ENCODE measurements at places on chromosomes 7 and 10.

DNA sequence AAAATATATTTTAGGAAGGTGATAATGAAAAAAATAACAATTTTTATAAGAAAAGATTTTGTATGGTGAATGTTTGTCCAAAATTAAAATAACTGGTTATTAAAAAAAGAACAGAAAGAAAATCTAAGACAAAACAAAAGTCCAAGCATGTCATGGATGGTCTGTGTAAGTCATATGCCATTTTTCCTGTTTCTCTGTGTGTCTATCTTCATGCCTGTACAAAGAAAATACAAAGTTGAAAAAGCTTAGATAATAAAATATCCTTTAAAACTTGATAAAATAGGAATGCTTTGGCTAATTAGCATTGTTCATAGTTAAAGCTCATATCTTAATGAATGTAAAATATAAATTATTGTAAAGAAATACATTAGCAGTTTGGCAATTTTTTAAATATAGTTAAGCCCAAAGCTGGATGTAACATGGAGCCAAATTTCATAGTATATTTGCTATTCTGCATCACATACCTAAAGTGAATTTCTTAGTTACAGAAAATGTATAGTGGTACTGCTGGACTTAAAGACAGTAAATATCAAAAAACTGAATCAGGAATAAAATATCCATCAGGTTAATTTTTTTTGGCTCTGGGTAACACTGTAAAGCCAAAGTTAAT is 661.1 kb downstream of the PCDH15 start:
- DNase-seq = no peak
- H3K27ac ChIP-seq = no peak overlapping the region
- no peaks in the 10 kb centered on the region for H3K27me3 ChIP-seq
- no peak overlapping the region for H3K4me3 ChIP-seq
- no peaks in the 10 kb centered on the region for H3K4me1 ChIP-seq

GRCh38 chr7:28688651-28689050 is 269.5 kb downstream of the TRIL start:
- no peak for DNase-seq
- peaks cover 14% of the 10 kb centered on the region for H3K4me1 ChIP-seq
- peak overlapping the region; percentile 80 for H3K27ac ChIP-seq
- H3K36me3 ChIP-seq = no peaks in the 10 kb centered on the region

GRCh38 chr10:95564291-95564690 is 3.1 kb upstream of the SORBS1 start:
- no peak for DNase-seq
- no peaks in the 10 kb centered on the region for H3K27me3 ChIP-seq
- no peak overlapping the region for H3K27ac ChIP-seq
- no peaks in the 10 kb centered on the region for H3K36me3 ChIP-seq

- no peaks in the 10 kb centered on the region for H3K27me3 ChIP-seq
- H3K36me3 ChIP-seq = peaks cover 67% of the 10 kb centered on the region
- no peak overlapping the region for H3K4me3 ChIP-seq
These were observed 12.2 kb downstream of the AQP1 start for GRCh38 chr7:30923774-30924413.

DNA sequence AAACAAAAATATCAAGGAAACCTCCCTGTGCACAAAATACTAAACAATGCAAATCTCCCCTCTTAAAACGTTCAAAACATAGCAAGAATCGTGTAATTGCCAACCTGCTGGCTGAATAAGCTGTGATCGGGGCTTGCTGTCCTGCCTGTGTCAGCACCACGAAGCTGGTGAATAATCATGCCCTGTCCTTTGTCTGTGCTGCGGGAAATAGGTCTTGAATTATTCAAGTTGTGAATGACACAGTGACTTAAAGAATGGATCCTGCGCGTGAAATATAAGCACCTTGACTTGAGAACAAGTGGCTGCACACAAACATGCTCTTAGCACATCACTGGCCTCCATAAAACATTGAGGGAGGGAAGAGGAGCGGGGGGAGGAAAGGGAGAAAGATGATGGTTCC is 130.2 kb downstream of the OAT start:
- H3K36me3 ChIP-seq = no peaks in the 10 kb centered on the region
- H3K27me3 ChIP-seq = no peaks in the 10 kb centered on the region
- DNase-seq = peak; percentile 16

DNA sequence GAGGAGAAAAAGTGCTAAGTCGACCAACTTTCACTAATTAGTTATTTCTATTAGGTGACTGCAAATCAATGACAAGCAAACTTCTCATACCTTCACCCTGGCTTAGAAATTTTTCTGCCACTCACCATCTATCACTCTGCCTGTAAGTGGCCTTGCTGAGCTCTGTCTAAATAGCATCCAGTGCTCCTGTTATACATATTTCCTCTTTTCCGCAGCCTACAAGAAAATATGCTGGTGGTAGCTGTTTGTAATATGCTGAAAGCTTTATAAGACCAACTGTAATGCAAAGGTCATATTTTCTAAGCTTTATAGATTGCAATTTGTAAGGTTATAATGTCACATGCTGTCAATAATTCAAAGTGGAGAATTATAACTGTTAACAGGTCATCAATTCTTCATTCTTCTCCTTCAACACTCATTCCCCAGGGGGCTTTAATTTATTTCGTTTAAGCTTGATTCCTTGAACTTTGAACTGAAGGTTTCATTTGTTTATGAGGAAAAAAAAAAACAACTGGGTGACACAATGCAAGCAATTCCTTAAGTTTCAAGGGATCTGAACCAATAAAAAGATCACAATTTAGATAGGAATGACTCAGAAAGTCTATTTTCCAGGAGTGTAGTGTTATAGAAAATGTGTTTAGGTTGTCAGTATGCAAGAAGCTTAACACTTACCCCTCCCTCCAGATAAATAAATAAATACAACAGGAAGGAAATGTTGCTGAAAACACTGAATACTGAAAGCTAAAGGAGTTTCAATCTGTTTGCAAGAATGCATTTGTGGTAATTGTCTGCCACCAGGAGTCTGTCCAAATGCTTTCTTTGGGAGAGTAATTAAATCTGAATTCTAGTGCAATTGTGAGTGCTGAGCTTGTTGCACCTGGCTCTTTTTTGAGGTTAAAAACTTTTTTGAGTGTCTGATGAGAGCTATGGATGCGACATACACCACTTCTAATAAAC is 183.7 kb downstream of the SORCS1 start:
- H3K27me3 ChIP-seq = no peaks in the 10 kb centered on the region
- H3K27ac ChIP-seq = no peak overlapping the region
- H3K4me1 ChIP-seq = no peaks in the 10 kb centered on the region
- H3K4me3 ChIP-seq = no peak overlapping the region
- no peak for DNase-seq
- H3K36me3 ChIP-seq = no peaks in the 10 kb centered on the region

- no peaks in the 10 kb centered on the region for H3K4me1 ChIP-seq
- no peaks in the 10 kb centered on the region for H3K27me3 ChIP-seq
- no peak overlapping the region for H3K27ac ChIP-seq
- no peak for DNase-seq
- no peak overlapping the region for H3K4me3 ChIP-seq
These were observed 1042.9 kb downstream of the GATA3 start for GRCh38 chr10:9097206-9097990.

GRCh38 chr10:77156406-77156879 is 481.2 kb downstream of the KCNMA1 start:
- H3K36me3 ChIP-seq = no peaks in the 10 kb centered on the region
- H3K27me3 ChIP-seq = no peaks in the 10 kb centered on the region

- no peak overlapping the region for H3K27ac ChIP-seq
- H3K27me3 ChIP-seq = no peaks in the 10 kb centered on the region
- no peaks in the 10 kb centered on the region for H3K36me3 ChIP-seq
- no peak for DNase-seq
- H3K4me3 ChIP-seq = no peak overlapping the region
- H3K4me1 ChIP-seq = no peaks in the 10 kb centered on the region
These were observed 98.5 kb downstream of the ARHGAP22 start for GRCh38 chr10:48506147-48506917.

DNA sequence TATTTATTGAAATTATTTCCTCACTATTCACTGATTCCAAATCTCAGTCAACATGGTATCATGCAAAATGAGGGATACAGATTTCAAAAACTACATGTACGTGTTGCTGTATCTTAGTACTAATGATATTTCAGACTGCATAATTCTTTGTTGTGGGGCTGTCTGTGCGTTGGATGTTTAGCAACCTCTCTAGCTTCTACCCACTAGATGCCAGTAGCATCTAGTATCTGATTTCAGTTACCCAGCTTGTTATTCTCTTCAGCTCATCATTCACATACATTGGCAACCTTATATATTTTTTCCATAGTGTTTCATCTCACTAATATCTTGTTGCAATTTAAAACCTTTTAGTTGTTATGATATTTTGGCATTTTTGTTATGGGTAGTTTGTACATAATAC is 22.5 kb upstream of the WASL start:
- H3K4me1 ChIP-seq = no peaks in the 10 kb centered on the region
- no peak overlapping the region for H3K4me3 ChIP-seq
- H3K27ac ChIP-seq = no peak overlapping the region
- no peaks in the 10 kb centered on the region for H3K27me3 ChIP-seq
- no peak for DNase-seq

- no peaks in the 10 kb centered on the region for H3K4me1 ChIP-seq
- no peak overlapping the region for H3K4me3 ChIP-seq
- H3K27ac ChIP-seq = no peak overlapping the region
- DNase-seq = peak; percentile 28
These were observed 145.0 kb downstream of the TCERG1L start for GRCh38 chr10:131166486-131166885.

DNA sequence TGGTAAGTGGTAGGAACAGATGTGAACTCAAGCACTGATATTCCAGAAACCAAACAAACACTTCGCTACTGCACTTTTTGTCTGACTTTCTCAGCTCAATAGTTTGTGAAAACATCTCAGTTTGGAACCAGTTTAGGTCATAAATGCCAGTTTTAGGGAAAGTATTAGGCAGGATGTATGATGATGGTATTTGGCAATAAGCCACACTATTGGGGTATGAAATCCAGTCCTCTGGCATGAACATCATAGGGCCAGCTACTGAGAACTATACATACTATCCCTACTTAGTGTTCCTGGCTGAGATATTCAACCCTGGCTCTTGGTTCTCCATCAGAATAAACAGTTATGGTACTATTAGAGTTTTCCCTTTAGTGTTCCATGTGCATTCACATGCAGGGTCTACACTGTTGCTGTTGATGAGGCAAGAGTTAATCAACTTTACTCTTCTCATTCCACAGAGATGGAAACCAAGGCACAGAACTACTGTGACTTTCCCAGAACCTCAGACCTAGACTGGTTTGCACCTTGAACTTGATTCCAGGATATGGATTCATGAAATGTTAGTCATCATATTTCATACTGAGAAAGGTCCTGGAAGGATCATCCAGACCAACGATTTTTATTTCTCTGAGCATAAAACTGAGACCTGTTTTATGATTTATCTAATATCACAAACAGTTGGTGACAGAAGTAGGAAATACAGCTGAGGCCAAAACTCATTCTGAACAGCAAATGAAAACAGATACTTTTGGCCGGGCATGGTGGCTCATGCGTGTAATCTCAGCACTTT is 20.0 kb upstream of the IFIT2 start:
- no peak for DNase-seq
- peaks cover 59% of the 10 kb centered on the region for H3K4me1 ChIP-seq
- H3K36me3 ChIP-seq = no peaks in the 10 kb centered on the region
- no peak overlapping the region for H3K4me3 ChIP-seq
- peak overlapping the region; percentile 89 for H3K27ac ChIP-seq
- H3K27me3 ChIP-seq = no peaks in the 10 kb centered on the region

DNA sequence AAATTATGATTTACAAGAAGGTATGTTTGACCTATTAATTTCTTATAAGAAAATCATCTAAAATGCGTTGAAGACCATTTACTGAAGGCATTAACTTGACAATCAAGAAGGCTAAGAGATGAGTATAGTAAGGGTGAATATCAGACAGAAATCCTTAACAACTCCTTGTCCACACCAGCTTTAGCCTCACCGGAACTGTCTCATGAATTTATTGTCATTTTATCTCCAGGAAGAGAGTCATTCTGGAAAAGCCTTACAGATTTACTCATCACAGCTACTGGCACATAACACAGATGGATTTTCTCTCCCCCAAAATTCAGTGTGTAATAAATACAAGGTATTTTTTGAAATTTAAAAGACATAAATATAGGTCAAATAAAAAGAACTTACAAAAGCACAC is 129.4 kb upstream of the LSM8 start:
- no peaks in the 10 kb centered on the region for H3K27me3 ChIP-seq
- H3K4me1 ChIP-seq = no peaks in the 10 kb centered on the region
- no peak overlapping the region for H3K4me3 ChIP-seq
- H3K36me3 ChIP-seq = no peaks in the 10 kb centered on the region
- H3K27ac ChIP-seq = no peak overlapping the region
- no peak for DNase-seq

GRCh38 chr7:132650498-132650897 is 74.2 kb upstream of the PLXNA4 start:
- no peaks in the 10 kb centered on the region for H3K36me3 ChIP-seq
- no peak overlapping the region for H3K27ac ChIP-seq
- H3K4me3 ChIP-seq = no peak overlapping the region
- H3K4me1 ChIP-seq = no peaks in the 10 kb centered on the region

GRCh38 chr10:130371666-130372065 is 235.5 kb downstream of the GLRX3 start:
- DNase-seq = no peak
- no peaks in the 10 kb centered on the region for H3K4me1 ChIP-seq
- H3K27ac ChIP-seq = no peak overlapping the region
- H3K27me3 ChIP-seq = no peaks in the 10 kb centered on the region
- H3K36me3 ChIP-seq = no peaks in the 10 kb centered on the region
- H3K4me3 ChIP-seq = no peak overlapping the region

DNA sequence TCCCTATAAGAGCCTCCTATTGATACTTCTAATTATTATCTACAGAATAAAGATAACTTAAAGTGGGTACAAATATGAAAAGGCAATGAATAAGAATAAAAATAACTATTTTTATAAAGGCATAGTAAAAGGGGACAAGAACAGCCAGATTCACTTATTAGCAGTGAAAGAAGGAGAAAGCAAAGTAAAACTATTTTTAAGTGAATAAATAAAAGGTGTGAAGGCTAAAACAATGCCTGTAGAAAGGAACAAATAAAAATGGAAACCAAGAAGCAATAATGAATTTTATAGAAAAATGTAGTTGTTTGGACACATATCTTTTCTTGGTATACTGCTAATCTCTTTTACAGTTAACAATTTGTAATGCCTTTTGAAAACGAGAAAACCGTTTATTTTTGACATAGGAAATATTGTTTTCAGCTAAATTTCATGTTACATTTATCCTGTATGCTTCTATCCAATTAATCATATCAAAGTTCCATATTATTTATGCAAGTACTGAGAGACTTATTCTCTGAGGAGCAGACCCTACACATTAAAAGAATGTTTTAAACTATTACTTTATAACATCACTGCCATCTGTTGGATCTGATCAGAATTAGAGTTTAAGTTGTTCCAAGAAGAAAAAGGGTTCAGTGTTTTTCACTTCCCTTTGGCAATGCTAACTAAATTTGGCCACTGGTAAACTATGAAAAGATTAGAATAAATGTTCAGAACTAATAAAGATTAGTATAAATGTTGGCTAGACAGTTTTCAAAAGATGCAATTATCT is 59.1 kb downstream of the ARMC3 start:
- no peak overlapping the region for H3K4me3 ChIP-seq
- H3K36me3 ChIP-seq = no peaks in the 10 kb centered on the region
- H3K27me3 ChIP-seq = no peaks in the 10 kb centered on the region
- DNase-seq = no peak
- no peaks in the 10 kb centered on the region for H3K4me1 ChIP-seq

All from ascending aorta (tissue), 2 donors.